NB4 (cell line): ENCODE measurements at places on chromosomes 12 and 14.

- DNase-seq = no peak
Measured at GRCh38 chr12:1656902-1657301, 27.9 kb downstream of the WNT5B start.

- no peak for DNase-seq
Measured at GRCh38 chr14:51216602-51217001, 23.4 kb upstream of the TMX1 start.

GRCh38 chr14:102922490-102923200 is at the start of gene AMN:
AMN (plus strand) TSS chr14:102922663; CDS start chr14:102922689, 26 bp downstream.
- DNase-seq = peak; percentile 41

- no peak for DNase-seq
Measured at GRCh38 chr14:61260939-61261776, 20.0 kb downstream of the TMEM30B start.

- no peak for DNase-seq
Measured at GRCh38 chr14:65191716-65192115, 89.4 kb upstream of the MAX start.

DNA sequence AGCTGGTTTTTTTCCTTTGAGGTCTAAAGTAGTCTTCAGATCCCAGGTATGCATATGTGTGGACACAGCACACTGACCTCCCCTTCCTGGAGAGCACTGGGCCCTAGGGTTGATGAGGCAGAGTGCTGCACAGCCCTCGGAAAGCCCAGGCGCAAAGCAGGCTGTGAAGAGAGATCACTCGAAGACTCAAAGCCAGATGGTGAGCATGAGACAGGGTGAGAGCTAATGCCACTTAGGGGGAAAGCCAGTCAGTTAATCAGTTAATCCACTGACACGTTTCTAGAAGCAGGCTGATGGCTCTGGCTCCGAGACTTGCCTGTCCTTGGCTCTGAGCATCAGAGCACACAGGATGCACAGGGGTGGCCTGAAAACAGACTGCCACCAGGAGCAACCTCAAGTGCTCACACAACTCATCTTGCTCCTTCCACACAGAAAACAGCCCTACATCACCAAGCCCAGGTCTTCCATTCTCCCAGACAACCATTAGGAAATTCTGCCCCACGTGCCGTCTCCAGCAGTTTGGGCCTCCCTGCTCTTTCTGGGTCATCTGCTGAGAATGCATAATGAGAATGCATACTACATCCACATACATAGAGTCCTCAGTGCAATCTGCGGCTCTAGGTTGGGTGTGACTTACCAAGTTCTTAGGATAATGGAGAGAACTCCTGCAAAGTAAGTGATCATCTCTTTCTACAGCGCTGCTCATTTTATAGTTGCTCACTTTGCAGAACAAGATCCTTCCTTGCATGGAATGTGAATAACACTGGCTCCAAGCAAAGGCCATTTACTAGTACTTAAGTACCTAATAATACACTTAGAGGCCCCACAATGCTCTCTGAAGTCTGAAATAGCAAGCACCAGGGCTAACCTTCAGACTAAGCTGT is 12.0 kb downstream of the AQP6 start:
- no peak for DNase-seq

- DNase-seq = no peak
Measured at GRCh38 chr12:92726850-92727249, 24.1 kb downstream of the PLEKHG7 start.

DNA sequence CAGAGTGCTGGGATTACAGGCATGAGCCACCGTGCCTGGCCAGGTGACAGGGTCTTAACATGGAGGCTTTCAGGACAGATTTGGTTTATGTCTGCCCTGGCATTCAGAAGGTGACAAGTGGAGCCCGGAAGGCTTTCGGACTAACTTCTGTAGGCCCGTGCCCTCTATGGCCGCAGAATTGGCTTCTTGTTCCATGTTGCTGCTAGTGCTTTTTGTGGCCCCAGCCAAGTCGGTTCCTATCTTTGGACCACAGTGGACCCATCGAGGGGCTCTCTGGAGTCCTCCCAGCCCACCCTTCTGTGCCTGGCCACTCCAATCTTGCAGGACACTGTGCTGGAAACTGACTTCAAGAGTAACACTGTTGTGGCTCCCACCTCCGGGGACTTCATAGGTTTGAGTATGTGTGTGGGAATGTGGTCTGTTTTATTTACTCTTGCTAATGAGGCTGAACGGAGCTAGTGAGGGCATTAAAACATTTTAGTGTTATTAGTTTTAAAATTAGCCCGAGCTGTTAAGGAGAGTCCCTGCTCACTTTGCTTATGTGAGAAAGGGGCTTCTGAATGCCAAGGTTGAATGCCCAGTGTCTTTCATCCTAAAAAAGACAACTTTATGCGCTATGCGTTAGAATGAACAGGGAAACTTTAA is 245.9 kb downstream of the CACNA1C start:
- DNase-seq = no peak

GRCh38 chr14:91873471-91874415 is 6.4 kb upstream of the TC2N start:
- peak; percentile 62 for DNase-seq

DNA sequence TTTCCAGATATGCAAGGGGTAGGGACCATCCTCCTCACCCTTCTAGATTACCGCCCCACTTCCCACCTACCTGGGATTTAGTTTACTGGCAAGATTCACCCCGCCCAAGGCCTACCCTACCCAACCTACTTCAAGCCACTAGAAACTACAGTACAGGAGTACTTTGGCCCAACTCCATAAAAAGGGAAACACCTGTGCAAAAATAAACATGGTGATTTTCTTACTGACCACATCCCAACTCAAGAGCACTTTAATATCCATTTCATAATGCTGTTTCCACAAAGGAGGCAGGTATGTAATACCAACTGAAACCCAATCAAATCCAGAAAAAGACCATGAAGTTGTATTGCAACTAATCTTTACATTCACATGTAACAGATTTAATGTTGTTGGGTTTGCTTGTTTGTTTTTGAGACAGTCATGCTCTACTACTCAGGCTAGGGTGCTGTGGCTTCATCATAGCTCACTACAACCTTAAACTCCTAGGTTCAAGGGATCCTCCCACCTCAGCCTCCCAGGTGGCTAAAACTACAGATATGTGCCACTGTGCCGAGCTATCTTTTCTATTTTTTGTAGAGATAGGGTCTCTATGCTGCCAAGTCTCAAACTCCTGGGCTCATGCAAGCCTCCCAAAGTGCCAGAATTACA is 41.7 kb upstream of the RAP1B start:
- DNase-seq = no peak

DNA sequence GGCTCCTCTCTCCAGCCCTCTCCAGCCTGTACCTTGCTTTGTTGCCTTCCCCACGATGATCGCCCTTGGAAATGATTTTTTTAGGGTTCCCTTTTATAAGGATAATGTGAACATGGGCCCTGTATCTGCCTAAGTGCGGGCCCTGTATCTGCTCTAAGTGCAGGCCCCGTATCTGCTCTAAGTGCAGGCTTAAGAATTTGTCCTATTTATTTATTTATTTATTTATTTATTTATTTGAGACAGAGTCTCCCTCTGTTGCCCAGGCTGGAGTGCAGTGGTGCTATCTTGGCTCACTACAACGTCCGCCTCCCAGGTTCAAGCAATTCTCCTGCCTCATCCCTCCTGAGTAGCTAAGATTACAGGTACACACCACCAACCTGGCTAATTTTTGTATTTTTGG is 22.5 kb downstream of the GALNT16 start:
- DNase-seq = no peak

GRCh38 chr12:115964626-115965025 is 312.9 kb downstream of the MED13L start:
- DNase-seq = no peak

DNA sequence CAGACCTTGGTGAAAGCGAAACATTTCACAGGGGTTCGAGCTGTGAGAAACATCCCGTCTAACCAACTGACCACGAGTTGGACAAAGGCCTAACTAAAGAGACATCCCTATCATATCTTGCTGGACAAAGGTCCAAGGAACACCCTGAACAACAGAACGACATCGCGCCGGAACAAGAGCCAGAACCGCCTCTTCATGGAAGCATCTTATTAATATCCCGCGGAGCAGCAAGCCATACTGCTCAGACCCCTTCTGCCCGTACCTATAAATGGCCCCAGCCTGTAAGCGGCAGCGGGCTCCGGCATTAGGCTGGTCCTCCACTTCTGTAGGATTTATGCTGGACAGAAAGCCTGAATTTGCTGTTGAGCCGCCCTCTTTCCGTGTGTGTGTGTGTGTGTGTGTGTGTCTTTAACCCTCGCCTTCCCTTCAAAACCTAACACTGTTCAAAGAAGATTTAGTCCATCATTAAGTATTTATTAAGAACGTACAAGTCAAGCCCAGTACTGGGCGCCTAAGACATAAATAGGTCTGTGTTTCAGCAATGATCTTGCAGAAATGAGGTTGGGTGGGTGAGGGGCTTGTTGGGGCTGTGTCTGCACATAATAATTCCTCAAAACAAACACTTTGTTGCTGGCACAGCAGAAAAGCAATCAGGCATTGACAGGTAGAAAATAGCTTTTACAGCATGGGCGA is 1.9 kb downstream of the SLC6A15 start:
- DNase-seq = no peak

GRCh38 chr14:67137744-67138371 is 51.4 kb upstream of the GARIN2 start:
- peak; percentile 28 for DNase-seq

DNA sequence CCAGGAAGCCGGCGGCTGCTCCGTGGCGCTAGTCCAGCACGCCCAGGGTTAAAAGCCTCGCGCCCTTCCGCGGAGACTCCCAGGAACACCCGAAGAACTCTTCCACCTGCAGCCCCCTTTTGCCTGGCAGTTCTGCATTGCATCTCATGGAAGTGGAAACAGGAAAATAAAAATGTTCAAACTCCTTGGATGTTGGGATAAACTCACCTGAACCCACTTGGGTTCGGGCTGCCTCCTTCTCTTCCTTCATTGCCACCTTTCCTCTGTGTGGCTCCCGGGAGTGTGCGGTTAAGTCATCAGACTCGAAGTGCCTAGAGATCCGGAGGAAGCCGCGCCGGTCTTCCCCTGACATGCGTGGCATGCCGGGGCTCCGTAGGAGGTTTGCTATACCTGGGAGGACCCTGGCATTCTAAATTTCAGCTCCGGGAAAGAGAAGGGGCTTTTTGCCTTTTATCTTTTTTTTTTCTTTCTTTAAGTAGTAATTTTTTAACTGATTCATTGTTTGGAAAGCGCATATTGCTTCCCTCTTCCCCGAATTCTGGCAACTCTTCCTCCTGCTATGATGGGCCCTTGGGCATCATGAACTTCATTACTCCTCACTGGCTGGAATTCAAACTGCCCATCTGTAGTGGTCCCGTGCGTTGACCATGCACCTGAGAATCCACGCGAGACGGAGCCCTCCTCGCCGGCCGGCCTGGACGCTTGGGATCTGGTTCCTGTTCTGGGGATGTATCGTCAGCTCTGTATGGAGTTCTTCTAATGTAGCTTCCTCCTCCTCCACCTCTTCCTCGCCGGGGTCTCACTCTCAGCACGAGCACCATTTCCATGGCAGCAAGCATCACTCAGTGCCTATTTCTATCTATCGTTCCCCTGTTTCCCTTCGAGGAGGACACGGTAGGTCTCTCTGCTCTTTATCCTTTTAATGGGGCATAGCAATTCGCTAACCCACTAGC is 931.4 kb downstream of the DIO2 start:
- no peak for DNase-seq

DNA sequence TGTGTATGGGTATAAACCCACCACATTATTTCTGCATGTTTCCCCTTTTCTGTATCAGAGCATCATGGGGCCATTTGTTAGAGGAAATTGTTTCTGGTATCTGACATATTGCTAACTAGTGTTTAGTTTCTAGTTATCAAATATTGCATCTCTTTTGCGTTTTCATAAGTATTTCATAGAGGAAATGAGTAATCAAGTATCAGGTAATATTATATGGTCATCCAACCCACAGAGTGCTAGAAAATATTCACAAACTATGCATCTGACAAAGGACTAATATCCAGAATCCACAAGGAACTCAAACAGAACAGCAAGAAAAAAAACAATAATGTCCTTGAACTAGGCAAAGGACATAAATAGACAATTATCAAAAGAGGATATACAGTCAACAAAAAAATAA is 258.9 kb upstream of the LRIG3 start:
- no peak for DNase-seq

DNA sequence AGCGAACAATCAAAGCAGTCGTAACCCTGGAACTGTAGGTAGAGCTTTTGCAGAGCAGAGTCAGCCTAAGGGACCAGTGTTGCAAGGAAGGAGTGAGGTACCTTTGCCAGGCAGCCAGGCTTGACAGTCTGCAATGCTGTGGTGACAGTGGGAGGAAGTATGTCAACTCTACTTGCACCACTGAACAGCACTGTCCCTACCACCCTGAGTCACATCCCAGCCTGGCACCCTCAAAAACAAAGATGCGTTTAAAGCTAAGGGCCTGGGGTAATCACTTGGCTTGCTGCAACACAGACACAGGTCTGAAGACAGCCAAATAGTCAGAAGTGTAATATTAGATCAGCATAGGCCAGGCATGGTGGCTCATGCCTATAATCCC is 141.9 kb downstream of the DPF3 start:
- peak; percentile 4 for DNase-seq

DNA sequence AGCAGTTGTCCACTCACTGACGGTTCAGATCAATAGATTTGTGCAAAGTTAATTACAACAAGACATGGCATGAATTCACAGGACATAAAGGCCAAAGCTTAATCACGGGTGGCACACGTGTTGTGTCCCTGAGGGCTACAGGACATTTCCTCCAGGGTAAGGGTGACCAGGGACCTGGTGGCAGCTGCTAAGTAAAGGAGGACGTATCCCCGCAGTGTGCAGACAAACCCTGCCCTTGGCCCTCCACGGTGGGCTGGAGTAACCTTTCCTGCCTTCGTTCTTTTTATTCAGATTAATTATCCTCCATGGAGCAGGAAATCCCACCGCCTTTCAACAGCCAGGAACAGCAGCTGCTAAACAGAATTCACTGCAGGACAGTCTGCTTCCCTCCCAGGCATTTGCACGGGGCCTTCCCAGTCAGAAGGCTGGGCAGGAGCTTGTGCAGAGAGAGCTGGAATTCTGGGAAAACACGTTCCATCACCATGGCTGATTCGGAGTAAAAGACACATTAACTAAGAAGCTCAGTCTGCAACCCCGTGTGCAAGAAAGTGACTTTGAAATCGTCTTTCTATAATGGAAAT is 289.9 kb upstream of the SFSWAP start:
- DNase-seq = no peak

DNA sequence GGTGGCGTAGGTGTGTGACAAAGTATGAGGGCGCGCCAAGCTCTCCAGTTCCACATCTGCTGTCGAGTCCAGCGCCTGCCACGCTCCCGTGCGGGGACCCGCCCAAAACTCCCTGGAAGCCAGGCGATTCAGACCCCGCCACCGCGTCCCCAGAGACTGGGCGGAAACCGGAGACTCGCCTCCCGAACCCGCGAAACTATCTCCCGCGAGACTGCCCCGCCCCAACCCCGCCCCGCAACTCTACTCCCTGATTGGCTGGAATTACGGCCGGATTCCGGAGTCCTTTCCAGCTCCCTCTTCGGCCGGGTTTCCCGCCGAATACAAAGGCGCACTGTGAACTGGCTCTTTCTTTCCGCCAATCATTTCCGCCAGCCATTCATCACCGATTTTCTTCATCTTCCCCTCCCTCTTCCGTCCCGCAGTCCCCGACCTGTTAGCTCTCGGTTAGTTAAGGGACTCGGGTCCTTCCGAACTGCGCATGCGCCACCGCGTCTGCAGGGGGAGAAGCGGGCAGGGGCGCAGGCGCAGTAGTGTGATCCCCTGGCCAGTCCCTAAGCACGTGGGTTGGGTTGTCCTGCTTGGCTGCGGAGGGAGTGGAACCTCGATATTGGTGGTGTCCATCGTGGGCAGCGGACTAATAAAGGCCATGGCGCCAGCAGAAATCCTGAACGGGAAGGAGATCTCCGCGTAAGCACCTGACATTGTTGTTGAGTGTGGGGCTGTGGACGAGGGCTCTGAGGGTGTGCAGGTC is at the start of gene MTHFD1:
Gene MTHFD1, plus strand, starts transcription at position 572 of the 751 bp plus-strand sequence. Its CDS starts 75 bp downstream, at position 647.
- DNase-seq = peak; percentile 98
